ENCODE measurements at places on chromosomes 5 and 9.

DNA sequence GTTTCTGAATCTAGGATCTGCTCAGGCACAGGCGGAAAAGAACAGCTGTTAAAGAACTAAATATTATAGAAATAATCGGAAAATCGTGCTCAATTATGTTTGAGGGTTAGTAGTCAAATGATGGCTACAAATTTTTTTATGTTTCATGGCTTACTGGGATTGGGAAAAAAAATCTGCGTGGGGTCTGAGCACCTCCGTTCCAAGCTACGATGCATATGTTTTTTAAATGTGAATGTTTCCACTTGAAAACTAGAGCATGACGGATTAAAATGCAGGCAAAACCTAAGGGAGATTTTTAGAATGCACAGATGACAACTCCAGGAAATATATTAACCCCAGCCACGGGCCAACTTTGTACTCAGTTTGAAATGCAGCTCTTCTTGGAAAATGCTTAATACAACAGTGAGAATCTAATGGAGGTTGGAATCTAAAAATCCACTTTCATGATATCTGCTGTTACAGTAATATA lies 5.3 kb downstream of the OTP start:
- H3K27ac ChIP-seq, result no peak overlapping the region
- no peak for DNase-seq
- no peak overlapping the region for H3K4me3 ChIP-seq
- peaks cover 16% of the 10 kb centered on the region for H3K36me3 ChIP-seq
- peaks cover 35% of the 10 kb centered on the region for H3K4me1 ChIP-seq

DNA sequence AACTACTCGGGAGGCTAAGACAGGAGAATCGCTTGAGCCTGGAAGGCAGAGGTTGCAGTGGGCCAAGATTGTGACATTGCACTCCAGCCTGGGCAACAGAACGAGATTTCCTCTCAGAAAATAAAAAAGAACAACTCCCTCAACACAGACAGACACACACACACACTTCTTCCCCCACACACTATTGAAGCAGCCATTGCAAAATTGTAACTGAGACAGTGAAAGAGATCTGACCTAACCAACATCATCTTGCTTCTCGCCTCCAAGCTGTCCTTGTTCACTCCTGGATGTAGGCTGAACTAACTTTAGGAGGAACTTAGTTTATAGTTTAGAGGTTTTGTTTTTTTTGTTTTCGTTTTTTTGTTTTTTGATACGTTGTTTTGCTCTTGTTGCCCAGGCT lies 13.0 kb upstream of the PLIN2 start:
- peaks cover 2% of the 10 kb centered on the region for H3K36me3 ChIP-seq
- H3K27ac ChIP-seq, result no peak overlapping the region
- H3K4me3 ChIP-seq, result no peak overlapping the region
- no peak for DNase-seq
- no peaks in the 10 kb centered on the region for H3K27me3 ChIP-seq
- H3K4me1 ChIP-seq, result no peaks in the 10 kb centered on the region

DNA sequence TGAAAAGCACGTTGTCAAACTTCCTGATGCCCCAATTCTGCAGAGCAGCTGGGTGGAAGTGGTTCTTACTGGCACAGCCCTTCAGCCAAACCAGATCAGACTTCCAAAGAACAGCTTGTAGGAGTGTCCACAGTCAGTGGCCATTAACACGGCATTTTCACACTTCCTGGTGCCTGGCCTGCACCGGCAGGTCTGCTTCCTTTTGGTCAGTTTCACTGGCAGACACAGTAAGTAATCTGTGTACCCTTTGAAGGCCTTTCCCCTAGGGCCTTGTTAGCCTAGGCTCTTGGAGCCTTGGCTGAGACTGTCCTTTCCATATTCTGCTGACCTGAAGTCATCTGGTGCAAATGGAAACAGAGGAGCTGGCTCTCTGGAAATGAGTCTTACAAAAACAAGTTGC lies 297.5 kb upstream of the TNC start:
- no peaks in the 10 kb centered on the region for H3K36me3 ChIP-seq
- no peaks in the 10 kb centered on the region for H3K4me1 ChIP-seq
- no peak overlapping the region for H3K27ac ChIP-seq
- no peaks in the 10 kb centered on the region for H3K27me3 ChIP-seq
- H3K4me3 ChIP-seq, result no peak overlapping the region

DNA sequence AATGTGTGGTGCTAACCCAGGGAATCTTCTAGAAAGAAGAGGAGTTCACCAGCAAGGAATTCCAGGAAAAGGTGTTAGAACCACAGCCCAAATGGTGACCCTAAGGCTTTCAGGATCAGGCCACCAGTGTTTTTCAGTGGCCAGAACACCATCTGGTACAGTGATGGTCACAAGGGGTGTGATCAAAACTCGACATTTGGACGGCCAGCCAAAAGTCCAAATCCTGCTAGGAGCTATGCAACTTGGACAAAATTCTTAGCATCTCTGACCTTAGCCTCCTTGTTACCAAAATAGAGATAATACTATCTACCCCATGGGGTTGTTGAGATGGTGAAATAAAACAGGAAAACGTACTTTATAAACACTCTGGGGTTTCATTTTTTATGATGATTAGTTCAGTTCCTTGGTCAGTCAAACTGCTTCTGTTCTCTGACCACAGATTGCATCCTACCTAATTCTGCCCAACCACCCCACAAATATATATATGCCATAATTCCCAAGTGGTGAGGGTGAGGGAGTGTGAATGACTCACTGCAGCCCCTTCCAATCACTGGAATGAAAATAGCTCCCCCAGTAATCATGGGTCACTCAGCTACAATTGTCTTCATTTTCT lies 210.3 kb downstream of the CDK5RAP2 start:
- no peak overlapping the region for H3K27ac ChIP-seq
- H3K4me3 ChIP-seq, result no peak overlapping the region
- no peaks in the 10 kb centered on the region for H3K27me3 ChIP-seq

- no peak for DNase-seq
- H3K27ac ChIP-seq, result no peak overlapping the region
- H3K36me3 ChIP-seq, result peaks cover 2% of the 10 kb centered on the region
- no peaks in the 10 kb centered on the region for H3K4me1 ChIP-seq
- peaks cover 4% of the 10 kb centered on the region for H3K27me3 ChIP-seq
Observed at GRCh38 chr5:111734013-111734412, 23.0 kb downstream of the NREP start.

DNA sequence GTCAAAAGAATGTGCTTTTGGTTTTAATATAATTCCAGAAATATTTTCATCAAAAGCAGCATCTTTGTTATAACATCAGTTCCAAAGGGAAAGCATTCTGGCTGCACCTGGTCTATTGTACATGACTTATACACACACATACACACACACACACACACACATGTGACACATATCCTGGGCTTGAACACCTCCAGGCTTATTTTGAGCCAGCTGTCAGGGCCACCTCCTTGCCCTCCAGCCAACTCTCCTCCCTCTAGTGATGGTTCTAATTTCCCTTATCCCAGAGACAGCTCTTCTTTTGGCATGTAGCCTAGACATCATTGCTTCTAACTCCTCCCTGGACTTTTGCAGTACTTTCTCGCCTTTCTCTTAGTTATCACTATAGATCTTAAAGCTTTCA lies 115.0 kb downstream of the PIK3R1 start:
- H3K4me3 ChIP-seq, result no peak overlapping the region
- H3K27ac ChIP-seq, result no peak overlapping the region
- H3K4me1 ChIP-seq, result no peaks in the 10 kb centered on the region
- H3K36me3 ChIP-seq, result no peaks in the 10 kb centered on the region
- peaks cover 12% of the 10 kb centered on the region for H3K27me3 ChIP-seq

- DNase-seq, result no peak
- H3K4me1 ChIP-seq, result no peaks in the 10 kb centered on the region
- no peak overlapping the region for H3K27ac ChIP-seq
- no peaks in the 10 kb centered on the region for H3K27me3 ChIP-seq
- no peaks in the 10 kb centered on the region for H3K36me3 ChIP-seq
Observed at GRCh38 chr9:123814496-123814895, 115.4 kb downstream of the DENND1A start.

DNA sequence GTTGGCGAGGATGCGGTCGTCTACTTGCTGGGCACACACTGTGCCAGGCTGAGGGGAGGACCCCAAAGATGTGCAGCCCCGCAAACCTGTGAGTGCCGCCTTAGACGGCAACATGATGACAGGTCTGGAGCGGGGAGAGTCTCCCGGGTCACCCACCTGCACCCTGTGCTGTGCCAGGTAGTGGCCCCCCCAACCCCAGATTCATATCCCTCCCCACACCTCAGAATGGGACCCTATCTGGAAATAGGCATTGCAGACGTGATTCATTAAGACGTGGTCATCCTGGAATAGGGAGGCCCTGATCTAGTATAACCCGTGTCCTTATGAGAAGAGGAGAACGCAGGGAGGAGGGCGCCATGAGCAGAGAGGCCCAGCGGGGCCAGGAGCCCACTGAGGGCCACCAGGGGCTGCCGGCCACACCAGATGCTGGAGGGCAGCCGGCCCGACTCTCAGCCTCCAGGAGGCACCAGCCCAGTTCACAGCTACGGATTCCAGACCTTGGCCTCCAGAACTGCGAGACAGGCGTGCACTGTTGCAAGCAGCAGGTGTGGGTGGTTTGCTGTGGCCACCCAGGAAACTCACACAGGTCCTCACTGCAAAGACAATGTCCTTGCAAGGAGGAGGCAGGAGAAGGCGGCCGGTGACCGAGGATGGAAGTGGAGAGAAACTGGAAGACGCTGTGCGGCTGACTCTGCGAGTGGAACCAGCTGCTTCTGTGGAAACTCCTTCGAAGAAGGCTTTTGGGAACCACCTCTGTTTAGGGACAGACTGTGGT lies 131.9 kb upstream of the LPCAT1 start:
- DNase-seq, result no peak
- H3K27ac ChIP-seq, result no peak overlapping the region
- no peaks in the 10 kb centered on the region for H3K36me3 ChIP-seq

GRCh38 chr9:105216440-105217178 lies 27.8 kb upstream of the SLC44A1 start:
- DNase-seq, result no peak
- H3K4me3 ChIP-seq, result no peak overlapping the region
- no peaks in the 10 kb centered on the region for H3K4me1 ChIP-seq
- no peaks in the 10 kb centered on the region for H3K36me3 ChIP-seq
- H3K27me3 ChIP-seq, result peaks cover 25% of the 10 kb centered on the region
- no peak overlapping the region for H3K27ac ChIP-seq

DNA sequence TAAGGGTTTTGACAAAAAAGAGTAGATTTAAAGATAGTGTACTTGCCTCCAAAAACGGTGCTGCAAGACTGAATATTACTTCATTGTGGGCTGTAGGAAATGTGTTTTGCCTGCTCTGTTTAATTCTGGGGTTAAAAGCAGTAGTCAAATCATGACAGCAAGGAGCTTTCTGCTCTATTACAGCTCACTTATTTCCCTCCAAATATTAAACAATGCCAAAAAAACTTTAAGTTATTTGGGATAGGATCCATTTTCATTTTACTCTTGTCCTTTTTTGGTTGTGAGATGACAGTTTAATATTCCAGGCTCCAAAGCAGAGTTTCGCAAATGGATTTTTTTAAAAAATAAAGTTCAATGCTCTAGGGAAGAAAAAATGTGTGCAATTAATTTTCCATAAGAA lies 340.4 kb upstream of the RGMB start:
- no peaks in the 10 kb centered on the region for H3K4me1 ChIP-seq
- no peak overlapping the region for H3K4me3 ChIP-seq
- H3K27me3 ChIP-seq, result no peaks in the 10 kb centered on the region

DNA sequence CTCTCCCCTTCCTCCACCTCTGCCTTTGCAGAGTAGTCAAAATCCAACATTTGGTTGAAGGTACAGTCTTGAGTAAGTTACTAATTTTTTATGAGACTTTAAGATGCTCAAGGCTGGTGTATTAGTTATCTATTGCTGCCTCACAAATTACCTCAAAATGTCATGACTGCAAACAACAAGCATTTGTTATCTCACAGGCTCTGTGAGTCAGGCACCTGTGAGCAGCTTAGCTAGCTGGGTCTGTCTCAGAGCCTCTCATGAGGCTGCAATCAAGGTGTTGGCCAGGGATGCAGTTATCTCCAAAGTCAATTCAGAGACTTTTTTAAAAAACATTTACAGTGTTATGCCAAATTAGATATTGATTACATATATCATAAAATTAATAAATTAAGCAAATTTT lies 371.3 kb upstream of the RGMB start:
- H3K27me3 ChIP-seq, result no peaks in the 10 kb centered on the region
- DNase-seq, result no peak

DNA sequence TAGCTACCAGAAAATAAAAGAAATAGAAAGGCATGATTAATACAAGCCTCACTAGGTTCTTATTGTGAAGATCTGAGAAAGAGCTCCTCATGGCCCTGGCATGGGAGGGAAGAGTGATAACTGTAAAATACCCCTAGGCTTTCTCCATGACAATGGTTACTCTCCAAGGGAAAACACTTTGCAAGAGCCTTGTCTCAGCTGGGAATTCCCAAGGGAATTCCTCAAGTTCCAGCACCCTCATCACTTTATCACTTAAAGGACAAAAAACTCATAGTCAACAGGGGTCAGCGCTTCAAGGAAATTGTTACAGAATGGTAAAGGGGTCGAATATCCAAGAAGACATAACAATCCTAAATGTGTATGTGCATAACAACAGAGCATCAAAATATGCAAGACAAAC lies 21.2 kb downstream of the SYK start:
- no peak overlapping the region for H3K4me3 ChIP-seq
- no peak overlapping the region for H3K27ac ChIP-seq
- H3K36me3 ChIP-seq, result no peaks in the 10 kb centered on the region
- no peaks in the 10 kb centered on the region for H3K4me1 ChIP-seq
- H3K27me3 ChIP-seq, result peaks cover 56% of the 10 kb centered on the region

GRCh38 chr5:98997000-98997399 lies 68.2 kb upstream of the CHD1 start:
- H3K4me3 ChIP-seq, result no peak overlapping the region
- peaks cover 9% of the 10 kb centered on the region for H3K4me1 ChIP-seq
- no peak overlapping the region for H3K27ac ChIP-seq

DNA sequence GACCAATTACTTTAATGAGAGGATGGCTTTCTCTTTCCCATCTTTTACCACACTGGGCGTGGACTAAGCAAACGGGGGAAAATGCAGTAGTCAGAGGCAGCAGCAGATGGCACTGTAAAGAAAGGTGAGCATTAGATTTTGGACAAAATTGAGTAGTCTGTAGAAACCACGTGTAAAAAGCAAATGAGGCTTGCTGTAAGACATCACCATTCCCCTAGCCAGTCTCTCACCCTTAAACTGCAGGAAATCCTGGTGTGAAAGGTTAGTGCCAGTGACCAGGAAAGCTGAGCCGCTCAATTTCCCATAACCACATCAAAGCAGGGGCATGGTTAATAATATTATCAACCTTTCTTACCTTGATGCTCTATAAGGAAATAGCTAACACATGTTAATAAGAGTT lies 31.8 kb downstream of the SPATA31C2 start:
- no peaks in the 10 kb centered on the region for H3K36me3 ChIP-seq
- no peak for DNase-seq
- H3K4me1 ChIP-seq, result peaks cover 6% of the 10 kb centered on the region

- H3K27me3 ChIP-seq, result peaks cover 52% of the 10 kb centered on the region
- no peaks in the 10 kb centered on the region for H3K4me1 ChIP-seq
- H3K27ac ChIP-seq, result no peak overlapping the region
- H3K36me3 ChIP-seq, result no peaks in the 10 kb centered on the region
Observed at GRCh38 chr5:59249726-59250125, 643.8 kb downstream of the PDE4D start.

- H3K4me3 ChIP-seq, result no peak overlapping the region
- peaks cover 12% of the 10 kb centered on the region for H3K4me1 ChIP-seq
- H3K27ac ChIP-seq, result peak overlapping the region; percentile 29
- H3K27me3 ChIP-seq, result no peaks in the 10 kb centered on the region
- no peak for DNase-seq
- H3K36me3 ChIP-seq, result peaks cover 73% of the 10 kb centered on the region
Observed at GRCh38 chr5:146165903-146166302, 16.5 kb downstream of the LARS1 start.
